Muscle of leg (tissue), 16 donors: ENCODE measurements at places on chromosomes 3 and 15. TPM values are rescaled to one million over a fixed set of nuclear protein-coding genes. Genes with fewer than 3 reads are reported as not detected.

The PRSS50 gene
- total RNA-seq = 0.09 TPM

- H3K27me3 ChIP-seq = no peaks in the 10 kb centered on the region
- no peaks in the 10 kb centered on the region for H3K36me3 ChIP-seq
- H3K4me1 ChIP-seq = no peaks in the 10 kb centered on the region
- H3K27ac ChIP-seq = no peak overlapping the region
Measured at GRCh38 chr15:60853109-60853508, 374.2 kb upstream of the ICE2 start.

The UBAP1L gene
- 2.6 TPM for total RNA-seq

The SLC28A1 gene
- 0.35 TPM for total RNA-seq

DNA sequence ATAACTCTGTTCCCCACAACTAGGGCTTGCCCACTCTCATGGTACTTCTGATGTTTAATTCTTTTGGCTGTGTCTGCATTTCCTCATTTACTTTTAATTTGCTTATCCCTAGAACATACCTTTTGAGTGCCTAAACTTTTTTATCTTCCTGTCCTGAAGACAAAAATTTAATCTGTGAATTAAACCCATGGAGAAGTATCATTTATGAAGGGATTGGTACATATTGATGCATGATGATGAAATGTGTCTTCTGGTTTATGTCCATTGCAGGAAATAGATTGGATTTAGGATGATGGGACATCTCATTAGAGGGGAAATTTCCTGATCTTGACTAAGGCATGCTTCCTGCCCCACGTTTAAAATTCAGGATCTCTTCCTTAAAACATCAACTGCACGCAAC, 109.5 kb downstream of the PGPEP1L start:
- H3K27me3 ChIP-seq = no peaks in the 10 kb centered on the region
- no peak overlapping the region for H3K27ac ChIP-seq
- no peak for DNase-seq
- H3K36me3 ChIP-seq = peaks cover 21% of the 10 kb centered on the region
- H3K4me1 ChIP-seq = no peaks in the 10 kb centered on the region

The ZMAT3 gene
- total RNA-seq = 3.0 TPM

DNA sequence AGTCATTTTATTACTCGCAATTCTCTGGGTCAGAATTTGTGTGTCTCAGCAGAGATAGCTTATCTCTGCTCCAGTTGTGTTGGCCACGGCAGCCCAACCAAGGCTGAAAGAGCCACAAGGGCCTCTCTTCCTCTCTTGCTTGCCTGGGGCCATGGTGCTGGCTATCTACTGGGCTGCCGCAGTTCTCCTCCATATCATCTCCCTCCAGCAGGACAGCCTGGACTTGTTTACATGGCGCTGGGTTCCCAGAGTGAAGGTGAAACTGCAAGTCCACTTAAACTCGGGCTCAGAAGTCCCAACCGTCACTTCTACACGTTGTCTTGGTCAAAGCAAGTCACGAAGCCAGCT, 134.8 kb downstream of the UACA start:
- no peak overlapping the region for H3K4me3 ChIP-seq
- no peak for DNase-seq
- H3K27me3 ChIP-seq = no peaks in the 10 kb centered on the region
- H3K36me3 ChIP-seq = no peaks in the 10 kb centered on the region
- no peak overlapping the region for H3K27ac ChIP-seq
- H3K4me1 ChIP-seq = peaks cover 3% of the 10 kb centered on the region
